ENCODE measurements at places on chromosomes 2 and 18.

- DNase-seq = no peak
These were observed 11.5 kb downstream of the TMEM163 start for GRCh38 chr2:134707330-134707676.

DNA sequence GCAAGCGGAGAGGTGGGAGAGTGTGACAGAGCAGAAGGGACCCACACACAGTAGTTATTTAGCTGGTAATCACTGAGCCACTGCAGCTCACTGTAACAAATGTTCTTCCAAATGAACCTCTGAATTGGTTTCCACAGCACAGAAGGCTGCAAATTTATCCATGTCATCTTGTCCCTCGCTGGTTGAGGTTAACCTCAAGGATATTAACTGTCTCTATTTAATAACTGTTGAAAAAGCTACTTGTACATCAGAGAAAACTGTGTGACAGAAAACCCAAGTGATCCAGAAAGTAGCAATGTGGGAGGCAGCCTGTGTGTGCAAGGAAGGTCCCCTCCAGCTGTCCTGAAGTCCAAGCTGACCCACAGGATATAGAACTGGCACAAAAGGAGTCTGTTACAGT is 153.6 kb downstream of the DSEL start:
- no peak for DNase-seq

- DNase-seq = no peak
These were observed 53.6 kb upstream of the EML6 start for GRCh38 chr2:54669677-54670484.

DNA sequence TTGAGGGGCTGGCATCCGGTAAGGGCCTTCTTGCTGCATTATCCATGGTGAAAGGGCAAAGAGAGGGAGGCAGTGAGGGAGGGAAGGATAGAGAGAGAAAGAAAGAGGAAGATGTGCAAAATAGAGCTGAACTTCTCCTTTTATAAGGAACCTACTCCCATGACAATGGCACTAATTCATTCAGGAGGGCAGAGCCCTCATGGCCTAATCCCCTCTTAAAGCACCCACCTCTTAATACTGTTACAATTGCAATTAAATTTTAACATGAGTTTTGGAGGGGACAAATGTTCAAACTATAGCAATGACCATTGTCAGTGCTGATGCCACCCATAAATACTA is 60.2 kb downstream of the CXCR4 start:
- DNase-seq = no peak
